ENCODE measurements at places on chromosomes 11 and 22.

DNA sequence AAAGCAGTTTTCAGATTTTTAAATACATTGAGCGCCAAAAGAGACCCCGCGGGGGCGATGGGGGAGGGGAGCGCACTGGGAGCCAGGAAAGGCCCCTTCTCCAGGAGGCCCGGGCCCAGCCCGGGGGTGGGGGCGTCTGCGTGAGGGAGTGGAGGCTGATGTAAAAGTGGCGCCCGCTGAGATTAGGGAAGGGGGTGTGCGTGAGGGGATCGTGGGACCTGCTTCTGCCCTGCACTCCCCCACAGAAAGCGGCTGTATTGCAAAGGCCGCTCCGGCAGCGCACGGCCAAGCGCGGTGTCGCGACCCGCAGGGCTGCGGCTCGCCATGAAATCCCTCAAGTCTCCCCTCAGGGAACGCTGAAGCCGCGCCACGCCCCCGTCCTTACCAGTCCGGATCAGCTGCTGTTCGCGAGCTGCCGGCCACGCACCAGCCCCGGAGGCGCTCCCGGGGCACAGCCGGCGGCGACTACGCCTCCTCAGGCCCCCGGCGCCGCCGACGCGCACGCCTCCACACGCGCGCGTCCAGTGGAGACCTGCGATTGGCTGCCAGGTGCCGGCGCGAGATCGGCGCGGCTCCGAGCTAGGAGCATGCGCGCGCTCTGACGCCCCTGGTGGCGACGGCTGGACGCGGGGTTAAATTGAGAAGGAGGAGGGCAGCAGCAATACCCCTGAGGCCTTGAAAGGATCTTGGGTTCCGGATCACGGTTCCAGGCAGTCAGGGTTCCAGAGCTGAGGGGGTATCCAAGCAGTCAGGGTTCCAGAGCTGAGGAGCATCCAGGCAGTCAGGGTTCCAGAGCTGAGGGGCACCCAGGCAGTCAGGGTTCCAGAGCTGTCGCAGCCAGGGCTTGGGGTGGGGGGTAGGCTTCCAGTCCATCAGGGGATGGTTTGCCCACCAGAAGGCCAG is at the start of gene ZNF280B:
Gene ZNF280B, minus strand, starts transcription at position 469 of the 903 bp plus-strand sequence. CDS start 19,344 bp downstream, outside the sequence.
- peak; percentile 92 for DNase-seq

DNA sequence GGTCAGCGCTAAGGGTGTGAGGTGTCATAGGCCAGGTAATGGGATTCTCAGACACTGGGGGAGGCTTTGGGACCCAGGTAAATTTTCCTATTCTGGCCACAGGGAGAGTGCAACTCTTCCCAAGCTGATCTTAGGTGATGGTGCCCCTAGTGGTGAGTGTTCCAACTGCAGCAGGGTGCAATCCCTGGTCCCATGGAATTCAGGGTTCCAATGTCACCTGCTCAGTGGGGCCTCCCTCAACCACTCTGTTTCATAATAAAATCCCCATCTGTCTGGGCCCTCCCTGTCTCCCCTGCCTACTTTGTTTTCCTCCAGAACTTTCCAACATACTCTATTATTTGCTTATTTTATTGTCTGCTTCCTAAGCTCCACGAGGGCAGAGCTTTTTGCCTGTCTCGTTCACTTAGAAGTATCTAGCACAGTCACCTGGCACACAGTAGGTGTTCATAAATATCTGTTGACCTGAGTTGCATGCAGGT is 2.9 kb upstream of the SGSM1 start:
- DNase-seq = peak; percentile 86

DNA sequence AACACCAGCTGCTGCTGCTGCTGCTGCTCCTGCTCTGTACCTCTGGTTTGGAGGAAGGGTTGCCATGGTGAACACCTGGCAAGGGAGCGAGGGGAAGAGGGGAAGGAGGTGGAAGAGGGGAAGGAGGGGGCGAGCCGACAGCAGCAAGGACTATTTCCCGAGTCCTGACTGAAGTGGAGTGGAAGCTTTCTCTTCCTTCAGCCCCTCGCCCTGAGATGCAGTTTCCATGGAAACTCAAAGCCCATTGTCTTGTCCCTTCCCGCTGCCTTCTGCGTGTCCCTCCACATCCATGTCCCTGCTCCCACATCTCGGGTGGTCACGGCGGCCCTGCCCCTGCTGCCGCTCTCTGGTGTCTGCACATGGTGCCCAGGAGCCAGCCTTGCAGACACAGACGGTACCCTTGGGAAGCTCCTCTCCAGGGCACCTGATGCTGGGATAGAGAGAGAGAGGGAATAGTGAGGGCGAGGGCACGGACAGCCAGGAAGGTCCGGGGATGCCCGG is 28.6 kb downstream of the FAM83F start:
- DNase-seq = no peak

- DNase-seq = peak; percentile 22
Observed at GRCh38 chr22:44355716-44356070, 42.9 kb upstream of the SHISAL1 start.

DNA sequence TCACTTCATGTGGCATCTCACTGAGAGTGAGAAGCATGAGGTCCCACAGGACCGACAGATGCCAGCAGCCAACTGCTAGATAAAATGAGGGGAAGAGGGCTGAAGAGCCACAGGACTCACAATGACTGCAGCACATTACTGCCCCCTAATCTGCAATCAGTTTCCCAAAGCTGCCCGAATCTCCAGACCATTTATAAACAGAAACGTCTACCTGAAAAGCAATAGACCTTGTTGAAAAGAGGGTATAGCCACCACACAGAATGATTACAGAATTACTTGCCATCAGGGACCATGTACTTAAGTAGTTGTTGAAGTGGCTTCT is 12.4 kb upstream of the TEF start:
- no peak for DNase-seq

DNA sequence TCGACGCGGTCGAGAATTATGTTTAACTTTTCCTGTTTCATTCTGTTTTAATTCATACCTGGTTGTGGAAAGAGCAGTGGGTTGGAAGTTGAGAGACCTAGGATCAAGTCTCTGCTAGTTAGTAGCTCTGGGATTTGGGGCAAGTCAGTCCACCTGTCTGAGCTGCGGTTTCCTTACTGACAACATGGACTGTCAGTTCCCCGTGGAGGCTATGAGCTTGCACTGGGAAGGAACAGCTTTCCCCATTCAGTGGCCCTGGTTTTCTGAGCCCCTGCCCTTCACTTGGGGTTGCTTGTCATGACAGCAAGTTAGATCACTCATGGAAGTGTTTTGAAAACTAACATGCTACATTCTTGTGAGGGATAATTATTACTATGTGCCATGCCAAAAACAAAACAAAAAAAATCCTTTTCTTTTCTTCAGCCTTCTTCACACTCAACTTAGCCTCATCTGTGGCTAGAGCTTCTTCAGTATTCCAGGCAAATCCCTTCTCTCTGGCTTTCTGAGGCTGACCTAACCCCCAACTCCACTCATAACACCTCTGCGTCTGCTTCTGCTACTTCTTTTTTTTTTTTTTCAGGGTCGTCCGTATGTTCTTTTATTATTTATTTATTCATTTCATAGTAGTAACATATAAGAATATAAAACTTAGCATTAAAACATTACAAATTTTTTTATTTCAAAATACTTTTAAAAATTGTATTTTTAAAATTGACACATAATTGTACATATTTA is 43.0 kb upstream of the ZBED5 start:
- no peak for DNase-seq

GRCh38 chr22:50257041-50257440 is 4.4 kb downstream of the MAPK12 start:
- no peak for DNase-seq

DNA sequence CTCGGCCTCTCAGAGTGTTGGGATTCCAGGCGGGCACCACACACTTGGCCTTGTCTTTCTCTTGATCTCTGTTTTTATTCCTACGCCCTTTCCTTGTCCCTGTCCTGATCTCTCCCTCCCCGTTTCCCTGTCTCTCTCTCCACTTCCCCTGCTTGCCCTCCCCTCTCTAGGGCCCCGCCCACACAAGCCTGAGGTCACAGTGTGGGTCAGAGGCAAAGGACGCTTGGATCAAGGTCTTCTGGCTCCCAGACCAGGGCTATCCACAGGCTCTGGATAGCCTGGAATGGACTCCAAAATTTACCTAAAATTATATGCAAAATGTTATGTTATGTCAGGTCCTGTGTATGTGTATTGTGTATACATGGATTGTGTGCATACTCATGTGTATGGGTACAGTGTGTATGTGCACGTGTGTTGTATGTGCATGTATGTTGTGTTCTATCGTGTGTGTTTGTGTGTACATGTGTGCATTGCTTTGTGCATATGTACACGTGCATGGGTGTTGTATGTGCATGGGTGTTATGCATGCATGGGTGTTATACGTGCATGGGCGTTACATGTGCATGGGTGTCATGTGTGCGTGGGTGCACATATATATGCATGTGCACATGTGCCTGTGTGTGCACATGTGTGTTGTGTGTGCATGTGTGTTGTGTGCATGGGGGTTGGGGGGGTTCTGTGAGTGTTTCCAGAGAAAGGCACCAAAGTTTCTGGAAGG is 38.3 kb downstream of the TP53I11 start:
- DNase-seq = no peak
